ENCODE measurements at places on chromosomes 2 and 18.
A peak's percentile ranks its signal among the peaks of the same experiment; 100 is the strongest.

- DNase-seq, result no peak
Measured at GRCh38 chr2:24939353-24939752, 19.3 kb upstream of the ADCY3 start.

GRCh38 chr2:12177455-12178288, 431.2 kb downstream of the LPIN1 start:
- DNase-seq, result no peak

- DNase-seq, result no peak
Measured at GRCh38 chr2:238645095-238645494, 202.8 kb upstream of the TWIST2 start.

DNA sequence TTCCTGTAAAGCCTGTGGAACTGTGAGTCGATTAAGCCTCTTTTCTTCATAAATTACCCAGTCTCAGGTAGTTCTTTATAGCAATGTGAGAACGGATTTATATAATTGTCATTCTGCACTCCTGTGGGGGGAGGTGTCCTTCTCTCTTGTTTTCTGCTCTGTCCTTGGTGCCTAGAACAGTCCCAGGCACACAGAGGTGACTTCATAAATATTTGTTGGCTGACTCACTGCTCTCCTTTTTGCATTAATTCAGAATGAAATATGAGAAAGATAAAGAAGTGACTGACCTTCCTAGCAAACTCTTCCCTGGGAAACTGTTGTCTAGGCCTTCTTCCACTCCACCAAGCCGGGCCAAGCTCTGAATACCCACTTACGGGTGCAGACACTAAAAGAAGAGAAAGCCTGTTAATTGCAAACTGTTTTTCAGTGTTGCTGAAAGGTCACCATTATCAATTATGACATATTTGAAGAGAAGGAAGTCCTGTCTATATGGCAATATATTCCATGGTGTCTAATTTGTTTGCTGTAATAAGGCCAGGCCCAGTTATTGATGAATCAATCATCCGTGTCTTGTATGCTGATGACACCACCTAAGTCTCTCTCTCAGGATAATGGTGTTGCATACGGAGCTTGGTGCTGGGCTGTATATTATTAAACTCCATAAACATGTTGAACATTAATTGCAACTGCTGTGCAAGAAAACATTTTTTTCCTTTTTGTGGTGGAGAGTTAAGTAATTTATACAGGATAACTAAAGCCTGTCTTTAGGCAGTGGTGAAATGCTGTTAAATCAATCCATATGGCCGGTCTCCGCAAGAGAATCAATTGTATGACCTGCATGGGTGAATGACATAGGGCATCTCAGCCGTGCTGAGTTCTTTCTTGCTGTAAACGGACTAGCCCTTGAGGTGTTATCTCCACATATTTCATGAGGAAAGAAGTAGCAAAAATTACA, 567.5 kb downstream of the SLC4A3 start:
- DNase-seq, result no peak

DNA sequence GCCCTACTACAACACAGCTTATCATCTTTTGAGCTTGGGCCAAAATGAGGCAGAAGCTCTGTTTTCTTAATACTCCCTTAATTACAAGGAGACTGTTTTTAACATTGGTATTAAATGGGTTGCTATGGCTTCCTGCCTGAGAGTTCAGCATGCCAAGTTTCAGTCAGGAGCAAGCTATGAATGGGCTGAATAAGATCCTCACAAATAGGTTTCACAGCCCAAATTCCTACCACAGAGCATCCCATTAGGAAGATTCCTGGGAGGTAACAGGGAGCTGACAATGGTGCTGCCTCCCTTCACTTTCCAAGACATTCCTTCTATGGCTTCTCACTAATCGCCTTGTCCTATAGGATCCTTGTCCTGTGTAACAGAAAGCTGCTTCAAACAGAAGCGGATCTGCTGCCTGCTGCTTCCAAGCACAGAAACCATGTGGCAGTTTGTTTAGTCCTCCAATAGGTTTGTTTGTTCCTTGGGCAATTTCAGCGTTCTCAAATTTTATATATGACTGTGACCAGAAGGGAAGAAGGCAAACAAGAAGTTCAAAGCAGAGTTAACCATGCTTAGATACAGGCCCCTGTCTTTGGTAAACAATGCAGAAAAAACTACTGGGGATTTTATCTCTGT, 70.9 kb downstream of the NCKAP5 start:
- DNase-seq, result no peak

GRCh38 chr2:106904242-106904641, 18.3 kb upstream of the ST6GAL2 start:
- DNase-seq, result no peak

DNA sequence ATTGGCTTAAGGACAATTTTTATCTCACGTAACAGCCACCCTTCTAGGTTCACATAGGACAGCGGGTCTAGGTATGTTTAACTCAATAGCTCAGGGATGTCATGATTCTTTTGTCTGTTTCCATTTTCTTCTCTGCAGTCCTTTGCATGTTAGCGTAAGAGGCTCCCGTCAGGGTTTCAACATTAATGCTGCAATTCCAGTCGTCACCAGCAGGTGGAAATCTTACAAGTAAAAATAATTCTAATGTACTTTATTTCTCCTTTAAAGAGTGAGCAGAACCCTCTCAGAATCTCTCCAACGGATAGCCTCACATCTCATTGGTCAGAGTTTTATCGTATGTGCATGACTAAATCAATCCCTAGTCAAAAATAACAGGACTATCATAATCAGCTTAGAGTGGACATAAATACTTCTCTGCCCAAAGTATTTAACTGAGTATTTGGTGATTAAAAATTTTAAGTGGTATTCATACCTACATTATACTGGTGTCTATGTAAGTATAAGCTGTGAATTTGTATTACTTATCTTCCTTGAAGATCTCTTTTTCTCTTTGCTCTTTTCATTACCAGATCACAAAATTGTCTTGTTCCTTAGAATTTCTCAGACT, 487.2 kb upstream of the GCFC2 start:
- DNase-seq, result peak; percentile 66

GRCh38 chr18:5238371-5238976, 41.4 kb upstream of the AKAIN1 start:
- peak; percentile 45 for DNase-seq

DNA sequence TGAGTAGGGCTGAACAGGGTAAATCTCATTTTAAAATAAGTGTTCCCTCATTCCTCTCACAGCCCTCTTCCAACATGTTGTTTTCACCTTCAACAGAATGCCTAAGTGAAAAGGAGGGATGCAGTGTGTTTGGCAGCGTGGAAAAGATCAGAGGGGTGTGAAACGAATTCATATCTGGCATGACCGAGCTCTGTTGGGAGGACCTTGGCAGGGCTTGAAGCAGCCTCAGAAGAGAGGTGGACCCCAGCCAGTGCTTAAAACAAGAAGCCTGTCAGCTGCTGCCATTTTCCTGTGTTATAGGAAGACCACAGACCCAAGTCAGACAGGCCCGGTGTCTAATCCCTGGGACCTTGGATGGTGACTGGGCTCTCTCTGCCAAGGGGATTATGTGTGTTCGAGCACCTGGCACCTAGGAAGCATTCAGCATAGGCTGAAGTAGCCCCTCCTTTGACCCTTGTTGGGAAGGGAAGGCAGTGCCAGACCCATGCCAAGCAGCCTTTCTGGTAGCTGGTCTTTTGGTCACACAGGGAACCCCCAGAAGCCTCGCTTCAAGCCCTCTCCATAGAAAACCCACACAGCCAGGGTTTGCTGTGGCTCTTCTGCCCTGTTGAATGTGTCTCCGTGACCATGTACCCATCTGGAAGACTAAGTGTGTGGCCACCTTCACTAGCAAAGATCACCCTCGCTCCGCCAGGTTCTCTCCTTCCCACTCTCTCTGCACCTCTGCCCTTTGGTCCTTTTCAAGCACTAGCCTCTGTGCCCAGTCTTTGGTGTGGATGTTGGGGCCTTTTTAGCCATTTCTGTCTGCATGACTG, 87.5 kb upstream of the ST3GAL5 start:
- no peak for DNase-seq

DNA sequence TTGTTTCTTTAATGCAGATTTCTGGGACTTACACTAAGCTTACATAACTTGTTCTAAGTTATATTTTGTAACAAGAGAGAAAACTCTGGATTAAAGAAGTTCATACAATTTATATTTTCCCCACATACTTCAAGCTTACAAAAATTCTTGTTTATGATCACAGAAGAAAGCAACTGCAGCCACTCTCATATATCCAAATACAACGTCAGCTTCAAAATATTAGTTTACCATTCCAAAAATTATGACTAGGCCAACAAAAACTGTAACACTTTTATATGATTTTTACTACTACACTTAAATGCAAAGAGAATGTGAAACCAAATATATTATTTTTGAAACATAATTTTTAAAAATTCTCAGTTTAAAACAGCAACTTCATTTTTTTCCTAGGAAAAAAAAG, 30.9 kb downstream of the LPIN2 start:
- DNase-seq, result no peak

DNA sequence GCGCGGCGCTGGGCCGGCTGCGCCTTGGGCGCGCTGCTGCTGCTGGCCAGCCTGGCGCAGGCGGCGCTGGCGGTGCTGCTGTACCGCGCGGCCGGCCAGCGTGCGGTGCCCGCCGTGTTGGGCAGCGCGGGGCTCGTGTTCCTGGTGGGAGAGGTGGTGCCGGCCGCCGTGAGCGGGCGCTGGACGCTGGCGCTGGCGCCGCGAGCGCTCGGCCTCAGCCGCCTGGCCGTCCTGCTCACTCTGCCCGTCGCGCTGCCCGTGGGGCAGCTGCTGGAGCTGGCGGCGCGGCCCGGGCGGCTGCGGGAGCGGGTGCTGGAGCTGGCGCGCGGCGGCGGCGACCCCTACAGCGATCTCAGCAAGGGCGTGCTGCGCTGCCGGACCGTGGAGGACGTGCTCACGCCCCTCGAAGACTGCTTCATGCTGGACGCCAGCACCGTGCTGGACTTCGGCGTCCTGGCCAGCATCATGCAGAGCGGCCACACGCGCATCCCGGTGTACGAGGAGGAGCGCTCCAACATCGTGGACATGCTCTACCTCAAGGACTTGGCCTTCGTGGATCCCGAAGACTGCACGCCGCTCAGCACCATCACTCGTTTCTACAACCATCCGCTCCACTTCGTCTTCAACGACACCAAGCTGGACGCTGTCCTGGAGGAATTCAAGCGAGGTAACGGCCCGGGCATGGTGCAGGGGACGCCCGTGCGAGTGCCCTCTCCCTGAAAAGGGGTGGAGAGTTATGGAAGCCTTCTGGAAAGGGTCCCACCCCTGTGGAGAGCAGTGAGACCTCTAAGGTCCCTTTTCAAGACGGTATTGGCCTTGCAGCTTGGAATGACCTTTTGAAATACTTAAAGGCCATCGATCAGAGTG, 1.0 kb downstream of the CNNM3 start:
- peak; percentile 8 for DNase-seq

DNA sequence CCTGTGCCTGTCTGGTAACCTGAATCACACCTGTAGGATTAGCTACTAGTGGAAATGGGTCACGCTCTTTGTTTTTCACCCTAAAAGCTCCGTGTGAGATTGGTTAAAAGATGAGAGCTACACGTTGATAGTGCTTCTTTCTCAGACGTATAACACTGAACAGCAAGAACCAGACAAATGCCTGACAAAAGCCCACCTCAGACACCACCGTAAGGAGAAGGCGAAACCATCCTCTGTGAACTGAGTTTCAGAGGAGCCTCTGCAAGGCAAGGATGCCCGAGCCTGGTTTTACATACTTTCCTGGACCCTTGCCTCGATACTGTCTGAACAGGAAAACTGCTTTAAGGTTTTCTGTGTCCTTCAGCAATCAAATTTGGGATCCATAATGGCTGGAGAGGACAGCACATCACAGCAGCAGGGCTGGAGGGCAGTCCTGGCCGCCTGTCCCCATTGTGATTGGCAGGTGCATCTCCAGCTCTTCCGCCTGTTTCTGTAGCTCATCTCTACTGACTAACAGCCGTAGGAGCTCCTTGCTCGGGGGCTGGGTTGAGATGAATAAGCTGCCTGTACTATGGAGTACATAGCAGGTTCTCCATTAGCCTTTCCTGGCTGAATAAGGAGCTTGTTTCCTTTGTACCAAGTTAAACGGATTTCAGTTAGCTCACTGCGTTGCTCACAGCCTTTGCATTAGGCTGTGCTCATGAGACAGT, 155.5 kb downstream of the MYT1L start:
- DNase-seq, result no peak

DNA sequence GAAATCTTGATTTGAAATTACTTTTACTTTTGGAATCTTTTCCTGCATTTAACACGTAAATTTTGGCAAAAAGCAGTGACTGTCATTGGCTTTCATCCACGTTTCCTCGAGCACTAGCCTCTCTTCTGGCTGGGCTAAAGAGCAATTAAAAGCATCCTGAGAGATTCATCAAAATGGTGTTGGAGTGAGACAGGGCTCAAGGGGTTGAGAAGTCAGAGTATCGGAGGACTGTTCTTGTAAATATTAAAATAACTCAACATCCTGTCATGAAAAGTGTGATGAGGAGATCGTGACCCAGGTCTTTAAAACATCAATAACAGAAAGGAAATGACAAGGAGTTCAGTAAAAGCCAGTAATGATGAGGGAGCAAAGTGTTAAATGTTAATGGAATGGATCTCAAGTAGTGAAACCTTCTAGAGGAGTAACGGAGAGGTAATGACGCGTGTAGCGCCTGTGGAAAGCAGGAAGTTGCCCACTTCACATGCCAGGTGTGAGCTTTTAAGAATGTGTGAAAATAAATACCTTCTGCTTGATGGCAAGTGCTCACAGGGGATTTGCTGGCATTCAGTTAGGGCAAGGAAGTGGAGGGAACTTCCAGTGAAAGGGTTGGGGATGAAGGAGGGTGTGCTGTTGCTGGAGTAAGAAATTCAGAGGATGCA, 754.4 kb downstream of the ADCYAP1 start:
- no peak for DNase-seq

DNA sequence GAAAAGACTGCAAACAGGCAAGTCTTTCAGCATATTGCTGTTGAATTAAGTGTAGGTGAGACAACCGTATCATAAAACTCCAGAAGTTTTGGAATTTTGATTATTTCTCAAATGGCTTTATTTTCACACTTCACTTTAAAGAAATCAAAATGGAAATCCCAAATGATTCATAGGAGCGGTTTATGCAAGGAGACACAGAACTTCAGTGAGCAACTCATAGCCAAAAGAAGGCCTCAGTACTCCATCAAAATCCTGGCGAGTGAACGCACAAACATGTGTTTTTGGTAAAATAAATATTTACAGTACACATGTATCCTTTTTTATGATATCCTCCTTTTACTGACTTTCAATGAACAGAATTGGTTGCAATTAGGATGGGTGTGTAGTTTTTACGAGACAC, 140.4 kb upstream of the APCDD1 start:
- DNase-seq, result no peak

DNA sequence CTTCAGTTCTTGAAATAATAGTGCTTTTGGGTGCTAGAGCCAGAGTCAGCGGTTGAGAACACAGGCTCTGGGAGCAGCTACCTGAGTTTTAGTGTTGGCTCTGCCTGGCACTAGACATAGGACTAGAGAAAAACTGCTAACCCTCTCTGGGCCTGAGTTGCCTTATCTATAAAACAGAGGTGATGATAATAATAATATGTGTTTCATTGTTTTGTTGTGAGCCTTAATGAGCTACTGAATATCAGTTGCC, 391.7 kb downstream of the PTPRM start:
- no peak for DNase-seq

Data from ACHN (cell line).